Activated CD4-positive, alpha-beta memory T cell treated with anti-CD3 and anti-CD28 coated beads for 36 hours (primary cell): ENCODE measurements at places on chromosomes 7 and 10. TPM values are rescaled to one million over a fixed set of nuclear protein-coding genes. Genes with fewer than 3 reads are reported as not detected.

The ATOH7 gene
- total RNA-seq, result not detected

GRCh38 chr10:89362929-89363328 lies 14.9 kb upstream of the IFIT1B start:
- no peaks in the 10 kb centered on the region for H3K36me3 ChIP-seq
- no peak overlapping the region for H3K4me3 ChIP-seq
- DNase-seq, result no peak
- peaks cover 23% of the 10 kb centered on the region for H3K4me1 ChIP-seq
- H3K27me3 ChIP-seq, result no peaks in the 10 kb centered on the region
- H3K27ac ChIP-seq, result no peak overlapping the region

- peak overlapping the region; percentile 89 for H3K27ac ChIP-seq
- H3K4me1 ChIP-seq, result peaks cover 95% of the 10 kb centered on the region
- peaks cover 56% of the 10 kb centered on the region for H3K36me3 ChIP-seq
- H3K4me3 ChIP-seq, result no peak overlapping the region
- H3K27me3 ChIP-seq, result no peaks in the 10 kb centered on the region
- no peak for DNase-seq
These were observed 20.8 kb downstream of the VSIR start for GRCh38 chr10:71752391-71753090.

DNA sequence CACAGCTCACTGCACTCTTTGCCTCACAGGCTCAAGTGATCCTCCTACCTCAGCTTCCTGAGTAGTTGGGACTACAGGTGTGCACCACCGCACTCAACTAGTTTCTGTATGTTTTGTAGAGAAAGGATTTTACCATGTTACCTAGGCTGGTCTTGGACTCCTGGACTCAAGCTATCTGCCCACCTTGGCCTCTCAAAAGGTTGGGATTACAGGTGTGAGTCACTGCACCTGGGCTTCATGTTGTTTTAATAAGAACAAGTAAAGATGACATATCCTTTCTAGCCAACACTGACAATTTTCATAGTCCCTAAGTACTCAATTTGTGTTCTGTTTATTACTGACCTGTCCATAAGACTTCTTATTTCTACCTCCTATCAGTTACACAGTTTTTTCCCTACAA lies 16.8 kb downstream of the SEMA3C start:
- no peaks in the 10 kb centered on the region for H3K4me1 ChIP-seq
- H3K27ac ChIP-seq, result no peak overlapping the region
- H3K36me3 ChIP-seq, result no peaks in the 10 kb centered on the region
